ENCODE measurements at places on chromosomes 4 and X.
A peak's percentile ranks its signal among the peaks of the same experiment; 100 is the strongest.

DNA sequence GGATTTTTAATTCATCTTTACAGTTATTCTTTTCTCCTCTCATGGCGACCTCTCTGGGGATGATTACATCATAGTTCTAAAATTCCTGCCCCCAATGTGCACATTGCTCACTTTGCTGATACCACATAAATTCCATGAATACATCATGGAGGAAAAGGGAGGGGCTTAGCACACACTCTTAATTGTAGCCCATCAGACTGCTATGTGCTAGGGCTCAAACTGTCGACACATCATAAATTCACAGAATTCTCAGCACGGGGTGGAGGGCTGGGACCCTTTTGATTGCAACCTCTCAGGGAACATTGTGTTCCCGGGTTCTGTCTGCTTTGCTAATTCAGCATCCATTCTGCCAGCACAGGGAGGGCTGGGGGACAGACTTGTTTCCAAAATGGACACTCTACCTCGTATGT lies 592.9 kb downstream of the BCOR start:
- H3K4me1 ChIP-seq, result no peaks in the 10 kb centered on the region
- no peak overlapping the region for H3K27ac ChIP-seq
- H3K4me3 ChIP-seq, result no peak overlapping the region
- H3K36me3 ChIP-seq, result no peaks in the 10 kb centered on the region
- no peaks in the 10 kb centered on the region for H3K27me3 ChIP-seq

GRCh38 chr4:186934841-186935443 lies 211.3 kb upstream of the FAT1 start:
- no peak overlapping the region for H3K27ac ChIP-seq
- H3K27me3 ChIP-seq, result no peaks in the 10 kb centered on the region
- H3K4me3 ChIP-seq, result no peak overlapping the region

DNA sequence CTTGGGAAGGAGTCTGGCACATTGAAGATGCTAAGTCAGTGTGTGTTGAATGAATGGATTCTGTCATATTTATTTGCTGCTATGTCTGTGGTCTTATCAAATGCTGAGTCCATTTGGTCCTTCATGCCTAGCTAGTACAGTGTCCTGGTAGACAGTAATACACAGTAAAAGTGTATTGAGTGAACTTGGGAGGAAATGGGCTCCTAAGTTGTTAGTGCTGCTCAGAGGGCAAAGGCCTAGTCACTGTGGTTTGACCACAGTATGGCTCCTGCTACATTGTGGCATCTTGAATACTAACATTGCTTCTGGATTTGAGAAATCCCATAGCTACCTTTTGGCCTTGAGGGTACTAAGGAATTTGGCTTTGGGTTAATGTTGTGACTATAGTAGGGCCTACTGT lies 33.9 kb downstream of the MTM1 start:
- no peaks in the 10 kb centered on the region for H3K36me3 ChIP-seq
- no peaks in the 10 kb centered on the region for H3K4me1 ChIP-seq
- H3K4me3 ChIP-seq, result no peak overlapping the region
- H3K27me3 ChIP-seq, result no peaks in the 10 kb centered on the region
- DNase-seq, result no peak

DNA sequence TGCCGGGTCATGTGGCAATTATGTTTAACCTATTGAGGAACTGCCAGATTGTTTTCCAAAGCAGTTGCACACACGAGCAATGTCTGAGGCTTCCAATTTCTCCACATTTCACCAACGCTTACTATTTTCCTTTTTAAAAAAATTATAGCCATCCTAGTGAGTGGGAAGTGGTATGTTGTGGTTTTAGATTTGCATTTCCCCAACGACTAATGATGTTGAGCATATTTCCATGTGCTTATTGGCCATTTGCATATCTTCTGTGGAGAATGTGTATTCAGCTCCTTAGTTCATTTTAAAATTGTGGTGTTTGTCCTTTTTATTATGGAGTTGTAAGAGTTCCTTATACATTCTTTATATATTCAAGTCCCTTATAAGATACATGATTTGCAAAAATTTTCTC lies 60.2 kb downstream of the MTMR1 start:
- no peaks in the 10 kb centered on the region for H3K27me3 ChIP-seq
- H3K36me3 ChIP-seq, result no peaks in the 10 kb centered on the region
- H3K4me1 ChIP-seq, result no peaks in the 10 kb centered on the region
- no peak overlapping the region for H3K4me3 ChIP-seq
- no peak for DNase-seq

DNA sequence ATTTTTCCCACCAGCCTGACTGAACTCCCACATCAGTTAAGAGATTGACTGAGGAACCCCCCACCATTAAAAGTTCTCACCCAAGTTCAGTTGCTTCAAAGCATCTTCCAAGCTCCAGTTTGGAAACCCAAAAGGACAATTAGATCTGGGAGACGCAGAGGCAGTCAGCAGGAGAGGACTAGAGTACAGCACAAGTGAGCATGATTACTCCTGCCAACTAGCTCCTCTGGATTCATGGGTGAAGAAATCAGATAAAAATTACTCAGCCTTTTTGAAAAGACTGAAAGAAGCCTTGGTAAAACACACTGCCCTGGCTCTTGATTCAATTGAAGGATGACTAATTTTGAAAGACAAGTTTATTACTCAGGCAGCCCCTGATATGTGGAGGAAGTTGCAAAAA lies 297.5 kb downstream of the ADAM29 start:
- H3K4me1 ChIP-seq, result no peaks in the 10 kb centered on the region
- no peak overlapping the region for H3K4me3 ChIP-seq
- H3K27ac ChIP-seq, result no peak overlapping the region
- DNase-seq, result no peak
- no peaks in the 10 kb centered on the region for H3K27me3 ChIP-seq

DNA sequence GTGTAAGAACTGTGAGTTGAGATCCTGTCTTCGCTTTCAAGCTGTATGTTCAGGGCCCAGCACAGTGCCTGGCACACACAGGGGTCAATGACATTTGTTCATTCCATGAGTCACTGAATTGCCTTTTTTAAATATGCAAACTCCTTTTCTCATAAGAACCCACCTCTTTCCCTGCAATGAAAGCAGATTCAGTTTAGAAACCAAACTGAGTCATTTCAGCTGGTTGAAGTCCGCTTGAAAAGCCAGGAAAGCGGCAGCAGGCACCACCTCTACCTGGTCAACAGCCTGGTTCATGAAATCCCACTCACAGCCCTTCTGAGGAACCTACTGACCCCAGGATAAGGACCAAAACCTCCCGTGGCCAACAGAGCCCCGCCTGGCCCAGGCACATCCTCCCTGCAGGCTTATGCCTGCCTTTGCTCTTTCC lies 4.5 kb upstream of the C1QTNF7 start:
- no peaks in the 10 kb centered on the region for H3K36me3 ChIP-seq
- H3K4me1 ChIP-seq, result no peaks in the 10 kb centered on the region
- H3K27ac ChIP-seq, result no peak overlapping the region
- no peak for DNase-seq
- H3K27me3 ChIP-seq, result no peaks in the 10 kb centered on the region

GRCh38 chrX:13552892-13553291 lies 16.5 kb upstream of the EGFL6 start:
- no peaks in the 10 kb centered on the region for H3K36me3 ChIP-seq
- no peaks in the 10 kb centered on the region for H3K27me3 ChIP-seq
- H3K27ac ChIP-seq, result no peak overlapping the region
- no peaks in the 10 kb centered on the region for H3K4me1 ChIP-seq
- H3K4me3 ChIP-seq, result no peak overlapping the region

- H3K4me1 ChIP-seq, result no peaks in the 10 kb centered on the region
- no peaks in the 10 kb centered on the region for H3K36me3 ChIP-seq
- no peaks in the 10 kb centered on the region for H3K27me3 ChIP-seq
- no peak overlapping the region for H3K4me3 ChIP-seq
- H3K27ac ChIP-seq, result no peak overlapping the region
- no peak for DNase-seq
Observed at GRCh38 chr4:24980064-24980690, 50.6 kb downstream of the LGI2 start.

DNA sequence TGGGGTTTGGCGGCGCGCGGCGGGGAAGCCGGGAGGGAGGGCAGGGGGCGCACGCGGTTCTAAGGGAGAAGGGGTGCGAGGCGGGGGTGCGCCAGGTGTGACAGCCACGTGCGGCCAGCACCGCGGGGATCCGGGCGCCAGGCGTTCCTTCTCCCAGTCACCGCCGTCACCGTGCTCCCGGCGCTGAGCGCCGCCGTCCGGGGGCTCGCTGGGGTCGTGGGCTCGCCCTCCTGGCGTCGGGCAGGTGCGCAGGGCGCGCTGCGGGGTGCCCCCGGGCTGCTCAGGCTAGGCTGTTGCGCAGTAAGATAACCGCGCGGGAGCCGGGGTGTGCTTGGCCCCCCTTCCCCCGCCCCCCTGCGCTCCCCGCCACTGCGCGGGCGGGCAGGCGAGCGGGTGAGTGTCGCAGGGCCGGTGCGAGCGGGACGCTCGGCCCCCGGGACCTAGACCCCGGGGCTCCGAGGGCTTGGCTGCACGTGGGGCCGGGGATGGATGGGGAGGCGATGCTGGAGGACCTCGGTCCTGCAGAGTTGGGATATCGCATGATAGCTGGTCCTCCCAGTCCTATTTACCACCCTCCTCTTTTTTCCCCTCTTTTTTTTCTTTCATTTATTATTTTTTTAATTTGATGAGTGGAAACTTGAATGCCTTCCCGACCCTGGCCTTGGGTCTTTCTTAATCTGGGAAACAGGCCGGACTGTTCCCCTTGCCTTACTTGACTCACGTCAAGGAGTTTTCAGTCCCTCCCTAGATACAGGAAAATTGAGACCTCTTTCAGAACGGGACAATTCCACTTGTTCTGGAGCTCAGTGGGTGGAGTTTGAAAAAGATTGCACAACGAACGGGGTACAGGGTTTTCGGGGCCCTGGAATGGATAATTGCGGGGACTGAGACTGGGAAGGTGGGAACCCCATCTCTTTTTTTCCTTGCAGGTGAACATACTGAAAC lies 797 bp downstream of the TXLNG start:
- H3K27me3 ChIP-seq, result no peaks in the 10 kb centered on the region
- H3K36me3 ChIP-seq, result no peaks in the 10 kb centered on the region
- no peak overlapping the region for H3K27ac ChIP-seq
- no peaks in the 10 kb centered on the region for H3K4me1 ChIP-seq
- H3K4me3 ChIP-seq, result peak overlapping the region; percentile 63

- H3K4me3 ChIP-seq, result peak overlapping the region; percentile 4
- no peaks in the 10 kb centered on the region for H3K36me3 ChIP-seq
Observed at GRCh38 chrX:107654872-107655761, 26.8 kb downstream of the PRPS1 start.

DNA sequence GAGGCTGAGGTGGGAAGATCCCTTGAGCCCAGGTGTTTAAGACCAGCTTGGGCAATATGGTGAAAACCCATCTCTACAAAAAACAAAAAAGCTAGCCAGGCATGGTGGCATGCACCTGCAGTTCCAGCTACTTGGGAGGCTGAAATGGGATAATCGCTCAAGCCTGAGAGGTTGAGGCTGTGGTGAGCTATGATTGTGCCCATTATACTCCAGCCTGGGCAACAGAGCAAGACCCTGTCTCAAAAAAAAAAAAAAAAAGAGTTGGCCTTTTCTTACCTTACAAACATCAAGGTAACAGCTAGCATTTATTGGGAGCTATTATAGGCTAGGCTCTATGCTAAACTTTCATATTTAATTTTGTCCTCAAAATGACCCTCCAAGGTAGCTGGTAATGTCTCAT lies 43.4 kb downstream of the PTTG2 start:
- H3K27me3 ChIP-seq, result no peaks in the 10 kb centered on the region
- no peak for DNase-seq
- no peaks in the 10 kb centered on the region for H3K36me3 ChIP-seq
- H3K4me1 ChIP-seq, result peaks cover 22% of the 10 kb centered on the region

GRCh38 chr4:184649971-184650855 lies 675 bp downstream of the PRIMPOL start:
- peaks cover 37% of the 10 kb centered on the region for H3K4me1 ChIP-seq
- H3K4me3 ChIP-seq, result peak overlapping the region; percentile 83
- no peak for DNase-seq
- peaks cover 32% of the 10 kb centered on the region for H3K36me3 ChIP-seq

DNA sequence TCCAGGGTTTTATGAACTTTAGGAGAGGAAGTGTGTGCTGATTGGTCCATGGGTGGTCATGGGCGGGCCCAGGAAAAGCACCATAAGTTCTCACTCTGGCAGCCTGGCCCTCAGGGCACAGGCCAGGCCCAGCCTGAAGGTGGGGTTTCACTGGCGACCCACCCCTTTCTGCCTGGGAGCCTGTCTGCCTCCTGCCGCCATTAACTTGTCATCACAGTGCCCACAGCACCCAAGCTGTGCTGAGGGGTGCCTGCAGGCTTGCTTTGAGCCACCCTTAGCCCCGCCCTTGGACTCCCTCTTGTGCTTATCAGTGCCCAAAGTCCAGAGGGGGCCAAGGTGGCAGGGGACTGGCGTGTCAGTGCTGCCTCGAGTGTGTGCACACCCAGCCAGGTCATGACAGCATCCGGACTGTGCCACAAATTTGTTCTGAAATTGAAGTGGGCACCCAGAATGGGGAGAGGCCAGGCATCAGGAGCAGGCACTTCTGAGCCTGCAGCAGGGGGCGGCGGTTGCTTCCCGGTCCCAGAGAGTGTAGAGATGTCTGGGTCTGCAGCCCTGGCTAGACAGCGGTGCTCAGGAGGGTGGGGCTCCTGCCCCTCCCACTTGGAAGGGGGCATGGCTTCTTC lies 455.6 kb downstream of the TMA16 start:
- no peaks in the 10 kb centered on the region for H3K36me3 ChIP-seq
- peak; percentile 37 for DNase-seq
- no peaks in the 10 kb centered on the region for H3K4me1 ChIP-seq
- no peak overlapping the region for H3K4me3 ChIP-seq
- H3K27me3 ChIP-seq, result peaks cover 5% of the 10 kb centered on the region

DNA sequence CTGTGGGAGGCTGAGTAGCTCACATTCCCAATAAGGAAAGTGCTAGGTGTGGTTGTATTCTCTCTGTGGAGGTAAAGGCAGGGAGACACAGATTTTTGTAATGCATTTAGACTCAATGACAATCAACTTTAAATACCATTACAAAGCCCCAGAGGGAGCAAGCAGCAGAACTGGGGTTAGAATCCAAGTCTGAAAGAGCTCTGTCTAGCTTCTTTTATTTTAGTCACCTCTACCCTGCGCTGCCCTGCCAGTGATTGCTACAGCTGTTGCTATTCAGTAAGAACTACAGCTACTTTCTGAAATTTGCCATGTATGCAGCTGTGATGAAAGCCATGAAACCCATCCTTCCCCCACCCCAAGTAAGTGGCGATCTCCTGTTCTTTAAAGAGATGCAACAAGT lies 22.5 kb downstream of the SLC39A8 start:
- H3K4me1 ChIP-seq, result 0 out of 2 replicates have a peak, but pooled peaks cover 3% of the 10 kb centered on the region
- no peaks in the 10 kb centered on the region for H3K36me3 ChIP-seq
- H3K27me3 ChIP-seq, result no peaks in the 10 kb centered on the region
- DNase-seq, result no peak
- H3K27ac ChIP-seq, result no peak overlapping the region
- no peak overlapping the region for H3K4me3 ChIP-seq

GRCh38 chr4:54392479-54392878 lies 163.4 kb downstream of the PDGFRA start:
- no peak overlapping the region for H3K4me3 ChIP-seq
- no peak overlapping the region for H3K27ac ChIP-seq
- H3K36me3 ChIP-seq, result no peaks in the 10 kb centered on the region
- no peaks in the 10 kb centered on the region for H3K4me1 ChIP-seq
- no peak for DNase-seq

DNA sequence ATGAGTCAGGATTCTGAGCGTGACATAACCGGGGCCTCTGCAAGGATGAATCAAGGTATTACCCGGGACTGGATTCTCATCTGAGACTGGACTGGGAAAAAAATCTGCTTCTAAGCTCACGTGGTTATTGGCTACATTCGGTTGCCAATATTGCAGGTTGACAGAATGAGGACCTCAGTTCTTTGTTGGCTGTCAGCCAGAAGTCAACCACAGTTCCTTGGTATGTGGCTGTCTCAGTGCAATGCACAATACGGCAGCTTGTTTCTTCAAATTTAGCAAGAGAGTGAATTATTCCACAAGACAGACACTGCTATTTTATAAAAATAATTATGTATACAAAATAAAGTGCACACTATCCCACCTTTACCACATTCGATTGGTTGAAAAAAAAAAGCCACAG lies 424.2 kb downstream of the KLHL4 start:
- no peak overlapping the region for H3K4me3 ChIP-seq
- H3K27me3 ChIP-seq, result no peaks in the 10 kb centered on the region
- no peaks in the 10 kb centered on the region for H3K36me3 ChIP-seq

Data from SJSA1 (cell line).